Right renal pelvis (tissue), 4 donors: ENCODE measurements at places on chromosomes 2 and 18.

DNA sequence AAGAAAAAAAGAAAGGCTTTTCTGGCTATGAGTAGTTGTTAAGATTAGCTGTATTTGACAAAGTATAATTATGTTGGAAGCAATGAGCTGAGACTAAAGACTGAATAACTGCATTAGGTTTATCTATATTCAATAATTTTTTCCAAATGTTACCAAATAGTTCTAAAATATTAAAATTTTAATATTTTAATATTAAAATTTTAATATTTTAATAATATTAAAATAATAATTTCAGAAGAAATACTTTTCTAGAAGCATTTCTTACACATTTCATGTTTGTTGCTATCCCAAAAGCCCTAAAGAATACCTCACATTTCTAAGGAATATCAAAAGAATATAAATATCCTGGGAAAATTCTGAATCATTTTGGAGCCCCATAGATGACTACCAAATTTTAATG is 74.7 kb downstream of the LRP2 start:
- no peak for DNase-seq

- DNase-seq, result no peak
Observed at GRCh38 chr2:20976527-20976926, 67.3 kb downstream of the APOB start.

DNA sequence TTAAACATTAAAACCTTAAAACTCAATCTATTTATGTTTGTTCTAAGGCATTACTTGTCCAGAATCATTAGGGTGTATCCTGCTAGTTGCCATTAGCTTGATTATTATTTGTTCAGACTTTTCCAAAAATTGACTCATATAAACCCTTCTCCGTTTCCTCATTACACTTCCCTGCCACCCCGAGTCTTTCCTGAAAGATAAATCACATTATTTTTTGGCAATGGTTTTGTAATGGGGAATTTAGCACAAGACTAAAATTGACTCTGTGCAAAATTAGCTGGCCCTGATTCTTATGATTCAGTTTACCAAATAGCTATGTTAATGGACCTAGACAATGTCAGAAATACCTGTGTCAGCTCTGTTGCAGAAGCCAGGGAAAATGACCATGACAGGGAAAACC is 112.2 kb upstream of the NT5C1B start:
- no peak for DNase-seq

- peak; percentile 51 for DNase-seq
Observed at GRCh38 chr2:10668402-10669012, 21.3 kb downstream of the NOL10 start.

- no peak for DNase-seq
Observed at GRCh38 chr2:10433947-10434885, 13.9 kb downstream of the ODC1 start.

DNA sequence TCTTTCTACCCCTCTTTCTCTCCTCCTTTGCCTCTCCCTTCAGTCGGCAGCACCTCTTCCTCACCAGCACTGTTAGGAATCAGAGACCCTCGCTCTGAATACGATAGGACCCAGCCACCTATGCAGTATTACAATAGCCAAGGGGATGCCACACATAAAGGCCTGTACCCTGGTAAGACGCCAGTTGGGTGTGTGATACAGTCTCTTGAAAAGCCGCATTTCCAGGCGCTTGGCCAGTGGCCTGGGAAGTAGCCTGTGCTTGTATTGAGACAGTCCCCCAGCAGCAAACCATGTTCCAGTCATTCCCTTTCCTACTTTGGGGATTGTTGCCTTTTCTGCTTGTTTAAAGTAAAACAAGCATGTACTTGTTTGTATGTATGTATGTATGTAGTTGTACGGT is 118.4 kb upstream of the DAPL1 start:
- DNase-seq, result no peak

DNA sequence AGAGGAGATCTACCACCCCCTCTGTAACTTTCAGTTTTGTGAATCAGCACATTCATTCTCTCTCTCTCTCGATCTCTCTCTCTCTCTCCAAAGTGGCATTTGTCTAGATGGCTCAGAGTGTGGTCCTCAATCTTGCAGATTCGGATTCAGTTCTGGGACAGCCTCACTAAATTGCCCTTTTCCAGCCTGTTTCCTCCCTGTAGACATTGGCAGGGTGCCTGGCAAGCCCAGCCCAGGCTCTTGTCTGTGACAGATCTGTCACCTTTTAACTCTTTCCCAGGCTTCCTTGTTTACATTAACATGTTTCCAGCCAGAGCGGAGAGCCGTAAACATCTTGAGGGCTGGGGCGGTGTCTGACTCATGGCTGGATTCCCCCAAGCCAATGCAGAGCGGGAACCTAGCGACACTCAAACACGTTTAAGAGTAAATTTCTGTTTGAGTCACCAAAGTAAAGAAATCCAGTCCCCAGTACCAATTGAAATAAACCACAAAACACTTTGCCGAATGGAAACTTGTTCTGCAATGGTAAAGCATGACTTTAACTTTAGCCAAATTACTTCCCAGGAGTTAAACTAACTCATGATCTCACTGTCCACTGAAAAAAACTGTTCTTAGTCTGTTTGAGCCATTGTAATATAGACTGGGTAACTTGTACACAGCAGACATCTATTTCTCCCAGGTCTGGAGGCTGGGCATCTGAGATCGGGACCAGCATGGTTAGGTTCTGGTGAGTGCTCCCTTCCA is 6.6 kb upstream of the CYP27C1 start:
- peak; percentile 16 for DNase-seq

DNA sequence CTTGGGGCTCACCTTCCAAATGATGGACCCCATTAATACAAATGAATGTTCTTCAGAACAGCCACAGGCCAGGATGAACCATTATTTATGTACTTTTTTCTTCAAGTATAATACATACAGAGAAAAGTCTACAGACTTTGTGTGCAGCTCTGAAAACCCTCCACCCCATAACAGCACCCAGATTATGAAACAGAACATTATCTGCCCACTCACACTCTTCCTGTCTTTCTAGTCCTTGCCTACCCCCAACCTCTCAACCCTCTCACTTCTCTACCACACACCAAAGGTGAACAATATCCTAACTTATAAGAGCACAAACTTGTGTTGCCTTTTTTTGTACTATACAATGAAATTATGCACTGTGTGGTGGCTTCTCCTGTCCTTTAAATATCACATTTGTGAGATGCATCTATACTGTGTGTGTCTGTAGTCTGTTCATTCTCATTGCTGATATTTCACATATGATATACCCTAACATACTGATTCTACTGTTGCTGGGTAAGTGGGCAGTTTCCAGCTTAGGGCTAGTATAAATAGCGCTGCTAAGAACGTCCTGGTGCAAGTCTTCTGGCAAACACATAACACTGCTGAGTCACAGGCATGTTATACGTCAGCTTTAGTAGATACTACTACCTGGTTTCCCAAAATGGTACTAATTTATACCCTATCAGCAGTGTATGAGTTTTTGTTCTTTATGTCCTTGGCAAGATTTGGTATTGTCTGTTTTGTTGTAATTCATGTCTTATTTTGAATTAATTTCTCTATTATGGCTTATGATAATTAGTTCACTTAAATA is 1.0 kb upstream of the NPHP1 start:
- DNase-seq, result no peak

GRCh38 chr18:2655954-2656236 is 369 bp downstream of the SMCHD1 start:
- DNase-seq, result peak; percentile 47

- DNase-seq, result no peak
Observed at GRCh38 chr18:74436158-74436769, 20.8 kb downstream of the DIPK1C start.

- DNase-seq, result no peak
Observed at GRCh38 chr18:48985161-48985560, 34.4 kb upstream of the SMAD7 start.
